ENCODE measurements at places on chromosomes 6 and 20.

- DNase-seq, result no peak
Measured at GRCh38 chr6:125714441-125715090, 34.9 kb upstream of the HEY2 start.

- DNase-seq, result no peak
Measured at GRCh38 chr6:141401168-141401567, 731.6 kb upstream of the GJE1 start.

GRCh38 chr20:3000852-3001523, 42.4 kb upstream of the GNRH2 start:
- peak; percentile 21 for DNase-seq

GRCh38 chr6:116543149-116543548, 2.3 kb downstream of the TRAPPC3L start:
- DNase-seq, result no peak

DNA sequence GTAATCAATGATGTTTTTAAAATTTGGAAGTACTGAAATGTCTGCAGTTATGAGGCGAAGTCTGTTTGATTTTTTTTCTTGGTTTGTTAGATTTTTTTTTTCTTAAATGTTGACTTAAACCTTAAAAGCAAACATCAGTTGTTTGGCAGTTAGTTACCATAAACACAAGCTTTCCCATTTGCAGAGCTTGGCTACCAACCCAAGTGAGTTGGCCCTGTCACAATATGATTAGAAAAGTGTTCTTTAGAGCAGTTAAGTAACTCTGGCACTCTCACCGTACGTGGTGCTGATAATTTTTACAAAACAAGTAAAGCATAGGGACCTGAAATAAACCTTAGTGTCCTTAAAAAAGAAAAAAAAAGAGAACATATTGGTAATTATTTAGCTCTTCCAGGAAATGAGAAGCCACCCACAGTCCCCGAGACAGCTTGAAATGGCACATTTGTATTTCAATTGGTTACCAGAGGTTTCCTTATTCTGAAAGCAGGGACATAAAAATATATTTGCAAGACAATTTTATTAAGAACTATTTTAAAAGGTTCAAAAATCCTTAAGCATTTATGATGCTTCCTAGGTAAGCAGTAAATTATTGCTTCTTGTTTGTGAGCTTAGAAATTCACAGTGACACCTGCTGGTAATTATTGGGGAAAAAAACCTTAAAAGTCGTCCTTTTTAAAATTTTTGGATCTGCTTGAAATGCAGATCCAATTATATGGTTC, 3.9 kb downstream of the HEY2 start:
- DNase-seq, result no peak
